ENCODE measurements at places on chromosomes 6 and 20.

- no peak for DNase-seq
Observed at GRCh38 chr20:15364781-15365180, 1027.4 kb upstream of the FLRT3 start.

GRCh38 chr20:40274912-40275533 is 414.0 kb downstream of the MAFB start:
- DNase-seq = no peak

GRCh38 chr6:166467436-166468000 is 84.8 kb upstream of the MPC1 start:
- no peak for DNase-seq

- no peak for DNase-seq
Observed at GRCh38 chr20:38148328-38149102, 16.6 kb downstream of the TGM2 start.

GRCh38 chr6:92827104-92827503 is 592.3 kb downstream of the EPHA7 start:
- no peak for DNase-seq

- DNase-seq = no peak
Observed at GRCh38 chr6:42572523-42572922, 8.7 kb downstream of the UBR2 start.

GRCh38 chr6:137903274-137903932 is 36.3 kb downstream of the TNFAIP3 start:
- DNase-seq = no peak

DNA sequence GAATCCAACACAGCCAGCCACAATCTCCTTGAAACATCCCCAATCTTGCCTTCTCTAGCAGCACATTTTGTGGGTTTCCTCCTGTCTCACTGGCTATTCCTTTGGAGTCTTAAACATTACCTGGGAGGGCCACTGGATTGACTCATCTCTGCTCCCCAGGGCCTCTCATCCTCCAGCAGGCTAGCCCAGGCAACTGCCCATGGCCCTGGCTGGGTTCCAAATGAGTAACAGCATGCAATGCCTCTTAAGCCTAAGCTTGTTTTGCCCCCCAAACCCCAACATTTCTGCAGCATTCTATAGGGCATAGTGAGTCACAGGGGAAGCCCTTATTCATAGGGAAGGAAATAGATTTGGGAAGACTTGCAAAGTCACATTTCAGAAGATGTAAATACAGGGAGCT is 204.9 kb downstream of the FOXA2 start:
- no peak for DNase-seq

DNA sequence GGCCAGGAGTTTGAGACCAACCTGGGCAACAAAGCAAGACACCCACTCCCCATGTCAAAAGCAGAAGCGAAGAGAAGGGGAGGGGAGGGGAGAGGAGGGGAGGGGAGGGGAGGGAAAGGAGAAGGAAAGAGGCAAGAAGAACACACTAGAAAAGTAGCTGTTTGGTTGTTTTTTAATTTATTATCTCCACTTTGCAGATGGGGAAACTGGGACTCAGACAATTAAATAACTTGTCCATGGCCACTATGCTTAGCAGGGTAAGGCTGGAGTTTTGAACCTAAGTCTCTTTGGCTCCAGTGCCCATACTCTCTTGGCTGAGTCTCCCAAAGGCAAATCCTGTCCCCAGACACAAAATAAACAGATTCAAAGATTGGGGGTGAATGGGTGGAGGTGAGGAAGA is 12.4 kb upstream of the GHRH start:
- no peak for DNase-seq

- DNase-seq = no peak
Observed at GRCh38 chr20:24917056-24917455, 32.0 kb upstream of the CST7 start.

GRCh38 chr20:63351811-63352591 is 9.1 kb downstream of the CHRNA4 start:
- DNase-seq = no peak

DNA sequence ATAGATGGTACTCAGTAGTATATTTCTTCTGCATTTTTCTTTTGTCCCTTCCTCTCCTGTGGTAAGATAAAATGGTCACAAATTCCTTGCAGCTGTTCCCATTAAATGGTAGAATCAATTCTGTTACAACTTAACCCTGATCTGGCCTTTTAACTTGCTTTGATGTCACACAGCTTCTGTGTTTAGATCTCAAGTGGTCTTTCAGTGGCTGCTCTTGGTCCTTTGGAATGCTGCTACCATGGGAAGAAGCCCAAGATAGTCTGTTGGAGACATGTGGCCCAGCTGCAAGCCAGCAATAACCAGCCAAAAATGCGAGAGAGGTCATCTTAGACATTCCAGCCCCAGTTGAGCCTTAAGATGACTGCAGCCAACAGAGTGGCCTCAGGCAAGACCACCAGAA is 429.7 kb downstream of the KIF16B start:
- DNase-seq = no peak

- DNase-seq = no peak
Observed at GRCh38 chr20:22762576-22763256, 178.3 kb upstream of the FOXA2 start.

DNA sequence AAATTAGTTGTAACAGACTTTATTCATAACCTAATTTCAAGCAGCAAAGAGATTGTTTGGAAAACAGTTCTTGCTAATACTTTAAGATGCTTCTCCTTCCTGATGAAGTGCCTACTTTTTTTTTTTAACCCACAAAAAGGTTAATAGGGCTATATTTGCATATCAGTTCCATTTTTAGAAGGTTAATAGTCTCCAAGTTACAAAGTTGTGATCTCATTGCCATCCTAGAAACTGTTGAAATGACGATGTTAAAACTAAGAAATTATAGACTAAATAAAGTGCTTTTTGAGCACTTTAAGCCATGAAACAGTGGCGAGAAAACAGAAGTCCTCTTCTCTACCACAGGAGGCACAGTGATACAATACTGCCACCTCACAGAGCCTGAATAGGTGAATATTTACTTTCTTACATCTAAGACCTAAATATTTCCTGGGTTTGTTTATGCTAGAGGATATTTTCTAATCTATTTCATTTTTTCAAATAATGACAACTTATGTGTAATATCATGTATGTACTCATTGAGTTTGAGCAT is 5.3 kb downstream of the RNF144B start:
- no peak for DNase-seq

DNA sequence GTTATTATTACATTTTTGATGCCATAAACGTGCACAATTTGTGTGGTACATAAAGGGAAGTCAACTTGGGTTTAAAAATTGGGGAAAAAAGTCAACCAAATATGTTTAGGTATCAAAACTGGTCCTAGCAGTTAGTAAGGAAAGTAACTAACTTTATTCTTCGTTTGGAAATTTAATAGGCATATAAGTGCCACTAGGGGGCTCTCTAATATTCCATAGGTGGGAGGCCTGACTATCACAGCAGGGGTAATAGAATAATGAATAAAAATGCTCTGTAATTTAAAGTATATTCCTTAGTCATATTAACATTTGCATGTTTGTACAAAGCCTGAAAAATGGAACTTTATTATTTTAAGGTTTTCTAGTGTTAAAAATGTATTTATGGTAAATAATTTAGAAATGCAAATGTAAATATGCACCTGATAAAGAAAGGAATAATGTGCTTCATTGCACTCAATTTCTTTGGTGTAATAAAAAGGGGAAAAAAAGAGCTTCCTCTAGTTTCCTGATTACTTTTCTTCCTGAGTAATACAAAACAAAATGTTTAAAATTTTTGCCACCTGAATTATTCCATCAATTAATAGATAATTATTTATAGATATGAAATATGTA is 125.7 kb upstream of the HDAC2 start:
- no peak for DNase-seq

- no peak for DNase-seq
Observed at GRCh38 chr20:60695226-60696000, 556.6 kb upstream of the CDH4 start.

DNA sequence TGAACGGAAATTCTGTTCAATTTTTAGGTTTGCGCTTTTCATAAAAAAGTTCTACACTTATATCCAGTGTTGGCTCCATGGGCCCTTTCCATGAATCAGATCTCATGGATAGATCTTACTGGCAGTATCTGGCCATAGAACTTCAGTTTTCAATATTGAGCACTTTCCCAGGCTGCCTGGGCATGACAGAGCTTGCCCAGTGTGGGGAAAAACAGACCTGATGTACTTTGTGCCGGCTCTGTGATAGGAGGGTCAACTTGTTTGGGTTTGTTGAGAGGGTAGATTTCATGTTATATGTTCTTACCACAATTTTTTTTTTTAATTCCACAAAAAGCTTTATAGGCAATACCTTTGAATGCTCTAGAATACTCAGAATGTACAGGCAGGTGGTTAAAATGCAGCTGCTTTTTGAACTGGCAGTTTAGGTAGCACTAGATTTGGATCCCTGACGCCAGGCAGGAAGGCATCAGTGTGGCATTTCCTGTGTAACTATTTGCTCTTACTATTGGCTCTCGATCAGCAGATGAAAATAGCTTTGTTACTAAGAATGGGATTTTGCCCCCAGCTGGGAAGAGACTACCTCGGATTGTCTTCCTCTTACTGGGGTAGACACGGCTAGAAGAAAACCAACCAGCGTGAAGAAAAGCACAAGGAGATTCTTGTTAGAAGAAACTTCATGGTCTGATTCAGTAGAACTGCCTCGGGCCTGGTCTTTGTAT is 404.9 kb upstream of the SOX4 start:
- no peak for DNase-seq

DNA sequence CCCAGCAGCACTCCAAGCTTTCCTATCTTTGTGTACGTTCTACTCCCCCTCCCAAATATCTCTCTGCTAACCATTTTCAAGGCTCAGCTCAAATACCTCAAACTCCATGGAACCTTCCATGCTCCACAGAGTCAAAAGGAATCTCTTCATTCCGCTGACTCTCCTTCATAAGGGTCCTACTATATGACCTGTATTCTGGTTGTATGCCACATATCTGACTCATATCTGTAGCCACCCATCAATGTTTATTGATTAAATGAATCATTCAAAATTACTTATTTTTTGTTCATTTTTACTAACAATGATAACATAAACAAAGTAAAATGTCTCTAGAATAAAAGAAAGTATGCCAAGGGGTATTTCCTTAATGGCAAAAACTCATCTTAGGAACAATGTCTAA is 123.2 kb downstream of the ARHGAP18 start:
- DNase-seq = no peak

- DNase-seq = no peak
Observed at GRCh38 chr6:8113131-8113654, 10.8 kb upstream of the EEF1E1 start.

DNA sequence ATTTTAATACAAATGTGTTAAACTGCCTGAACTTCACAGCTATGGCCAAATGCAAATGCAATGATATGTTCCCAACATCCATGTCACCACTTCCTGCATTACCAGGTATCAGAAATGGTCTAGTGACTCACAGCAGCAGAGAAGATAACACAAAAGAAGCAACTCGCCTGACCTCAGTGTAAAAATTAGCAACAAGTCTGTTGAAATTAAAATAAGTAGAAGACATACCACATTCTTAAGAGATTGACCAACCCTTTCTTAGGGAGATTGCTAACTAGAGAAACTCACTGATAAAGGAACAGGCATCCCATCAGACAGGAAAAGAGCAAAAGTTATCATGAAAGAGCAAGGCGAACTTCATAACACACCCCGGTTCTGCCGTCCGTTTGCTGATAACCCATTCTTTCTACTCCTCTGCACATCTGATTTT is 45.1 kb downstream of the RNASET2 start:
- no peak for DNase-seq

DNA sequence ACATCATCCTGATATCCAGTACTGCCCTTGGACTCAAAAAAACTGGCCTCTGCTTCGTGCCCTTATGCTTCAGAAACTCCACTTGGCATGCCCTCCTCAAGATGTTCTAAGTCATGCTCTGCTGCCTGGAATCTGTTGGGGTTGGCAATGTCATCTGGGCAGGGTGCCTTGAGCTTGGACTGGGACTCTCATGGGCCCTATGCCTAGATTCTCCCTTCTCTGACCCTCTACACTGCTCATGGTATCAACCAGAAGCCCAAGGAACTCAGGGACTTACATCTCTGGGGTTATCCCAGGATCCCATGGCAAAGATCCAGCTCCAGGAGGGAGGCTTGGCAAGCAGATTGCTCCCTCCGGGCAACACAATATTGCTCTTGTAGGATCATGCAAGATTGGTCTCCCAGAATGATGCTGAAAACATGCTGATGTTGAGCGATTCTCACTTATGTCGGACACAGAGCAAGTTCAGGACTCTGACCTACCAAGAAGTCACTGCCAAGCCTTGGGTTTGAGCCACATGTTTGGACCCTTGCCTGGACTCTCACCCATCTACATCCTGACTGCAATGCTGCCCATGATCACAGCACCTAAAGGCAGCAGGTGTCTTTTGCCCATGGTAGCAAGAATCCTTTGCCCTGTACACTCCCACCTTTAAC is 88.8 kb downstream of the ADAT2 start:
- no peak for DNase-seq

DNA sequence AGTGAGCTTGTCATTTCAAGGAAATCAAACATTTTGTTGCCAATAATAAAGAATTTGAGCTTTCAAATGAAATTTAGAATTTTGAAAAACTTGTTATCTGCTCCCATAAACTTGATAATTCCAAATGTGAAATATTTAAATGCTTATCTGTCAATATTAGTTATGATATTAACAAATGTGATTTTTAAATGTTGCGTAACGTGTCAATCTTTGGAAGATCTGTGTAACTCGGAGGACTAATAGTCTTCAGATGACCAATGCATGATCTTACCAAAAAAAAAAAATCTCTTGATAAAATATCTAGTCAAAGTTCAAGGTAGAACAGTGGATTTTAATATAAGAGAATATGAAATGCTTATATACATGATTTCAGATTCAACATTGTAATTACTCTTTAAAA is 274.5 kb upstream of the HSF2 start:
- DNase-seq = no peak

DNA sequence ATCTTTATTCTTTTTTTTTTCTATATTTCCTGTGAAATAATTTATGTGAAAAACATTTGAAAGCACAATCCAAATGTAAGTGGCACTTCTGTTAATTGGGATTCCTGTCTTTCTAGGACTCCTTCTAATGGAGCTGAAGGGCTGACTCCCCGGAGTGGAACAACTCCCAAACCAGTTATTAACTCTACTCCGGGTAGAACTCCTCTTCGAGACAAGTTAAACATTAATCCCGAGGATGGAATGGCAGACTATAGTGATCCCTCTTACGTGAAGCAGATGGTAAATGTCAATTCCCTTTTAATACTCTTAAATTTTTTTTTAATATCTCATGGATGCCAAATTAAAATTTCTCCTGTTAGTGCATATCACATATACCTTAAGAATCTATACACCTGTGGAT is 35.0 kb downstream of the CDC5L start:
- DNase-seq = no peak

- DNase-seq = no peak
Observed at GRCh38 chr6:25835442-25836283, 3.8 kb upstream of the SLC17A1 start.

Data from activated naive CD4-positive, alpha-beta T cell treated with anti-CD3 and anti-CD28 coated beads, Interleukin-2, amount 50 U/mL, for 16 hours (primary cell).